ENCODE measurements at places on chromosomes 7 and 10.

GRCh38 chr10:70433581-70434280 is 7.8 kb downstream of the NODAL start:
- no peak for DNase-seq

DNA sequence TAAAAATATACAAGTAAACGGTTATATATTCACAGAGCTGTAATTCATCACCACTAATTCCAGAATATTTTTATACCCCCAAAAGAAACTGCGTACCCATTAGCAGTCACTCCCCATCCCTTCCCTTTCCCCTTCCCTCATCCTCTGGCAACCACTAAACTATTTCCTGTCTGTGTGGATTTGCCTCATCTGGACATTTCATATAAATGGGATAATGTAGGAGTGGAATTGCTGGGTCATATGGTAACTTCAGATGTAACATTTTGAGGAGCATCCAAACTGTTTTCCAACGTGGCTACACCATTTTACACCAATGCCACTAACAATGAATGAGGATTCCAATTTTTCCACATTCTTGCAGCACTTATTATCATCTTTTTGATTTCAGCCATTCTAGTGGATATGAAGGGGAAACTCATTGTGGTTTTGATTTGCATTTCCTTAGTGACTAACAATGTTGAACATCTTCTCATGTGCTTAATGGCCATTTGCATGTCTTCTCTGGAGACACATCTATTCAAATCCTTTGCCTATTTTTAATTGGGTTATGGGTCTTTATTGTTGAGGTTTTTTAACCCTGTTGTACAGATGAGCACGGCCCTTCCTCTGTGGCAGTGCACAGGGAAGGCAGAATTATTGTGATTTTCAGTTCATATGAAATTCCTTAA is 79.2 kb downstream of the RBM20 start:
- DNase-seq = no peak

- no peak for DNase-seq
These were observed 1.4 kb downstream of the FZD1 start for GRCh38 chr7:91265693-91266066.

DNA sequence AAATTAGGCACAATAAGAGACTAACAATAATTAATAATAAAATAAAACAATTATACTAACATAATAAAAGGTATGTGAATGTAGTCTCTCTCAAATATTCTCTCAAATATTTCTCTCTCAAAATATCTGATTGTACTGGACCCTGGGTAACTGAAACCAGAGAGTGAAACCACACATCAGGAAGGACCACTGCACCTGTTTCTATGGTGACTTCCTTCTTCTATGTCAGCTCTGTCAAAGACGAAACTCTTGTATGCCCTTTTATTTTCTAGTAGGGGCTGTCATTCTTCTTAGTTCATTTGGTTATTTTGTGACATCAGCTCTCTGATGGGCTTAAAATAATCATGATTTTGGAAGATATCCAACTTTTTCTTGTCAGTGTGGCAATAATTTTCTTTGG is 428.0 kb upstream of the TPK1 start:
- DNase-seq = no peak

DNA sequence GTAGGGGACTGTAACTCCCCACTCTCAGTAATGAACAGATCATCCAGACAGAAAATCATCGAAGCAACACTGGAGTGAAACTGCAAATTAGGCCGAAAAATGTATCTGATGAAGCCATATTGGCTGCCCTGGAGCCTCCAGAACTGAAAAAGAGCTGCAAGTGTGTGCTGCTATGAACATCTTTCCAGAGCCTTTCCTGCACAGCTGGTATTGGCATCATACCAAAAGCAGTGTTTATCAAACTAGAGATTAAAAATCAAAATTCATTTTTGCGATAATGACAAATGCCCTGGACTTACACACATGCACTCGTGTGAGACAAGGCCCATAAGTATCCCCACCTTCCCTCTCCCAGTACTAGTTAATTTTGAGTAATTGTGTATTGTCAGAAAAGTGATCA is 6.8 kb upstream of the CLDN12 start:
- no peak for DNase-seq

DNA sequence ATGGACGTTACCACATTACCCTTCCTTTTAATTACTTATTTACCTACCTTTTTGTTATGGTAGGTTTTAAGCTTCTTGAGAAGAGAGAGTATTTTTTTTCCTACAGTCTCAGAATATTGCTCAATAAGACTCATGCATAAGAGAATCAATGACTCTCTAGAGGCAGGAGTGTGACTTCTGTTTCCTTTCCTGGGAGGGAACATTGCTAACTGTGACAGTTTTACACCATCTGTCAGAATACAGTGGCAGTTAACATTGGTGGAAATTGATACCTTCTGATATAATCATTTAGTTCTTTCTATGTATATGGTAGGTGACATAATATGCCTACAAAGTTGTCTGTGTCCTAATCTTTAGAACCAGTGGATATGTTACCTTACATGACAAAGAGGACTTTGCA is 348.7 kb upstream of the POT1 start:
- no peak for DNase-seq

- DNase-seq = no peak
These were observed 8.5 kb upstream of the DRGX start for GRCh38 chr10:49404321-49404878.

- DNase-seq = peak; percentile 33
These were observed 31.5 kb upstream of the PRTFDC1 start for GRCh38 chr10:24983946-24984345.

DNA sequence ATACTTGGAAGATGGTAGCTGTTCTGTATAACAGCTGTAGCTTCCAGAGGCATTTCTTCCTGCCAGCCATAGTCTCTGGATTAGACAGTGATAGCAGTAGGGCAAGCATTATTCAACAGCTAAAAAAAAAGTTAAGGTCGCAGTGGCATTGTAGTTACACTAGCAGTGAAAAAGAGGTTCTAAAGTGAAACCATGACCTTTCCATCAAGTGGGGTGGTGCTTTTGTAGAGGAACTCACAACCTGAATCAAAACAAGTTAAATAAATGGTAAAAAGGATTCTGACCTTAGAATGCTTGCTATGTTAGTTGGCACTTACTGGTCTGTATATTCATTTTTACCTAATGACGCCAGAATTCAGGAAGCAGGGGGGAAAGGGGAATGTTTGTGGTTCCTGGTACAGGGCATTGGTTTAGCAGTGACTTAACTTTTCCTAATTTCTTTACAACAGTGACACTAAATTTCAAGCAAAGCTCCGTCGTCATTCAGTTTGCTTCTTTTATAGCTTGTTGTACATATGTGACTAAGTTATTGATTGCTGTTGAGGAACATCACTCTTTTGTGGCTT is 55.0 kb downstream of the GBF1 start:
- DNase-seq = peak; percentile 57

- no peak for DNase-seq
These were observed 646.9 kb downstream of the SORCS3 start for GRCh38 chr10:105288026-105288425.

DNA sequence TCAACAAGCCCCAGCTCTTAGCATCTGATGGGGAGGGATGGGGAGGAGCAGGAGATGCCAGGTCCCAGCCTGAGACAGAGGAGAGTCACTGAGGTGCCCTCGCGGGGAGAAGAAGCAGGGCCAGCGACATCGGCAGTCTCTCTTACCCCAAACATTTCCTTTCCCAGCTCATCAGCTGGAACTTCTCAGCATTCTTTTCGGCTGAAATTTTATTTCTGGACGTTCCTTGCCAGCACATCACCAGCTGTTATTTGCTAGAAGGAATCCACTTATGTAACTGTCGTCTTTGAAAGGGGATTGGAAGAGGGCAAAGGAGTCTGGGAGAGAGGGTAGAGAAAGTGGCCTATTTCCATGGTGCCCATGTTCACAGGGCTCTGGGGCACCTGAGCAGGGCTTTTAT is 101.0 kb upstream of the SHH start:
- no peak for DNase-seq

- DNase-seq = no peak
These were observed 323.1 kb downstream of the PCLO start for GRCh38 chr7:82839555-82839954.

DNA sequence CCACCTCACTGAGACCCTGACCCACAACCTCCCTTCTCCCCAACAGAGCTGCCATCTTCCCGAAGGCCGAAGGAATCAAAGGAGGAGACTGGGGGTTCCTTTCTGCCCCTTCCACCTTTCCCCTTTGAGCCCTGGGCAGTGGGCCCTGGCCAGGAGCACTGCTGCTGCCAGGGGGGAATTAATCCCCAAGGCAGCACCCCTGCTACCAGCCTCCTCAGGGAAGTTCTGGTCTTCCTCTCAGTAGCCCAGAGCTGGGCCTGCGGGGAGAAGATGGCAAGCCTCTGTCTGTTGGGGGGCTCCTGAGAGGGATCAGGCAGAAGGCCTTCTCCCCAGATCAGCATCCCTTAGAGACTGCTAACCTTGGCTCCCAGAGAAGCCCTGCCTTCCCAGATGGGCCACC is 25.5 kb downstream of the DPCD start:
- no peak for DNase-seq

- no peak for DNase-seq
These were observed 20.1 kb downstream of the LRRC20 start for GRCh38 chr10:70362328-70362727.

DNA sequence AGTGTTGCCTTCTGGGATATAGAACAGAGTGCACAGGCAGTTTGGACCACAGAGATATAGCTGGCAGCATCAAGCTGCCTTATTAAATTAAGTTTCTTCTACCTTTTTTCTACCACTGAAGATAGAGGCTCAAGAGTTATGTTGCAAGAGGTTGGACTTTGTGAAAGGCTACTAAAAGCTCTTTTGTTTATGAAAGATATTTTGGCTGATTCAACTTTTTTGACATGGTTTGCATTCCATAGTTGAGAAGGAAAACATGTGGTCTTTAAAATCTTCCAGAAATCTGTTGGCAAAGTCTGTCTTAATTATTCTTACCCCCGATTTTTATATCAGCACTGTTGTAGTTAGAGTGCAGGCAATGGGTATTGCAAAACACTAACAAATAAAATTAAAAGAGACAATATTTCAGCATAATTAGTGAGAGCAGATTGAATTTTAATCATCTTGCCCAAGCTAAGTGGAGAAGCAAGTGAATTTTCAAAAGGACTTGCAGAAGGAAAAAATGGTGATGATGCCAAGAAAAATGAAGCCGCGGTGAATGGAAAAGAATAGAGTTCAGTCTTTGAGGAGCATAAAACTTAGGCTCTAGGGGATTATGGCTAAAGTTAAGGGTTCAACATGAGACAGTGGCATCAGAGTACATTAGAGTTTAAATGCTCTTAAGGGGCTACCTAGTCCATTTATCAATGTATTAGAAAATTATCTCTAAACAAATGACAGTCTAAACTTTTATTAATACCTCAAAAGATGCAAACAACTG is 450.9 kb upstream of the CNTNAP2 start:
- no peak for DNase-seq

DNA sequence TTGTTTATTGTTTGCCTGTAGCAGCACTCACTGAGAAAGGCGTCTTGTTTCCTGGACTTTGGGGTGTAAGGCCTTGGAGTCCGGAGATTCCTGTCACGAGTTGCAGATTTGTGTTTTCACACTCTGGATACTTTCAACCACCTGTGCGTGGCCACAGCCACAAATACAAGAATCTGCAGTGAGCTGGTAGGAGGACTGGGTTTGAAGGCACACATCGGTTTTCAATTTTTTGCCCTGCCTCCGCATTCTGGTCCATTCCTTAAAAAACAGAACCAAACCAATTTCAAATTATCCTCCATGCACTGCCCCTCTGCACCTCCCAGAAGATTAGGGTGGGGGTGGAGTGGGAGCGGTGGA is 619 bp downstream of the EXOC4 start:
- DNase-seq = no peak

GRCh38 chr7:40324914-40325313 is 190.1 kb downstream of the SUGCT start:
- DNase-seq = no peak

- no peak for DNase-seq
These were observed 149.7 kb downstream of the CELF2 start for GRCh38 chr10:11167233-11167966.

- DNase-seq = no peak
These were observed 50.5 kb downstream of the TMEM209 start for GRCh38 chr7:130154501-130155317.

DNA sequence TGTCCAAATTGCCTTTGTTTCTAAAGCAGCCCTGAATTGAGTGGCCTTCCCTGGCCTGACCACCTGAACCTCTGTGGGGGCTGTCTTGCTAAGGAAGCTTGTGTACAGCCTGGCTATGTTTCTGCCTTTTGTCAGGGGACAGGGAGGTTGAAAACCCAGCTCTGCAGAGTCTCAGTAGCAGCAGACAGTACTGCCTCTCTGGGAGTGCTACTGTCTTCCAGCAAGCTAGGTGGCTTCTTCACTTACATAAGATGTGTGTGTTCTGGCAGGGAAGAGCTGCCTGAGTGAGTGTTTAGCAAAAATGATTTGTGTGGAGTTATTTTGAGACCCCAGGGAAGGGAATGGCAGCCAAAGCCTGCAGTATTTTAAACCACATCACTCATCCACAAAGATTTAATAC is 57.4 kb downstream of the LRRC4 start:
- no peak for DNase-seq

DNA sequence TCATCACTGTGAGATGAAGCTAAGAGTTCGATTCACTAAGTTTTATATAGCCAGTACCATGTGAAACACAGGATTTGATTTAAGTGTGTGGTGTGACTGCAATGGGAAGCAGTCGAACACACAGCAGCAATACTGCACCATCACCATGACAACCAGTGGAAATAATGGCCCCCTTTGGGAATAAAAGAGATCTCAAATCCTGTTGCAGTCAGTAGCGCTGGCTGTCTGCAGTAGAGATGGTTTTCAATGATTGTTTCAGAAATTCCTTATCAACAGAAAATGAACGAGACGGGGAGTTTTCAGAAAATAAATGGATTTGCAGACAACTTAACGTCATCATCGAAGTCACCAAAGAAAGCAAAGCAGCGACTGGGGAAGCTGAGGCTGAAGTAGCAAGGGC is 91.0 kb downstream of the PTPRE start:
- no peak for DNase-seq

- no peak for DNase-seq
These were observed 44.5 kb downstream of the PSMC2 start for GRCh38 chr7:103391976-103392375.

DNA sequence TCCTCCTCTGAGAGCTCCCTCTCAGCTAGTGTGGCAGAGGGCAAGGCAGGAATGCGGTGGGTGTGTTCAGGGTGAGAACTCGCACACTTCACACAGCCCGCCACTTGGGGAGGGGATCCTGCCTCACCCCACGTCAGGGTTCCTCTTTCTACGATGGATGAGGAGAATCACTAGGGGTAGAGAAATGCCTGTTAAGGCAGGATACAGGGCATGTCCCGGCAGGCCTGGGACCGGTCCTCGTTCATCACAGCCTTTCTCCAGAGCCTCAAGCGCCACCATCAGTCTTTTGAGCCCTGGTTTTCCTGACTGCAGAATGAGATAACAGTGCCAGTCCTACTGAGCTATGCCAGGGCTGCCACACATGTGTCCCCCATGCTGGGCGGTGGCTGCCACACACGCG is 546.7 kb upstream of the ADARB2 start:
- no peak for DNase-seq

DNA sequence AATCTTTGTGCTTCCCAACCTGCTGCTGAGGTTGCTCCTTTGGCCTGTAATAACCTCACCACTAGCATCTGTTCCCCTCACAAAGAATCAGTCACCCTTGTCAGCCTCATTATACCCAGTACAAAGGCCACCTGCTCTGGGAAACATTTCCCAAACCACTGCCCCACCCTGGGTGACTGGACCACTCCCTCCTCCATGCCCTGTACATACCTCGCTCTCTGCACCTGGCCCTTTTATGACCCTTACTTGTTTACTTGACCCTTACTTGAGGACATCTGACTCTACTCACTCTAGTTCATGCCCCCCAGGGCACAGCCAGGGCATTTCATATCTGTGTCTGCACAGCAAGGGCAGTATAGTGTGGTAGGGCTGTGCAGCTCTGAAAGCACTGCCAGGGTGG is 21.4 kb upstream of the AOC1 start:
- DNase-seq = no peak

GRCh38 chr10:297567-297966 is 162.3 kb downstream of the ZMYND11 start:
- DNase-seq = no peak
